Dermis microvascular lymphatic vessel endothelial cell (primary cell): ENCODE measurements at places on chromosomes 13 and 19.

GRCh38 chr19:45417151-45417550 is 6.6 kb downstream of the ERCC1 start:
- DNase-seq: no peak

DNA sequence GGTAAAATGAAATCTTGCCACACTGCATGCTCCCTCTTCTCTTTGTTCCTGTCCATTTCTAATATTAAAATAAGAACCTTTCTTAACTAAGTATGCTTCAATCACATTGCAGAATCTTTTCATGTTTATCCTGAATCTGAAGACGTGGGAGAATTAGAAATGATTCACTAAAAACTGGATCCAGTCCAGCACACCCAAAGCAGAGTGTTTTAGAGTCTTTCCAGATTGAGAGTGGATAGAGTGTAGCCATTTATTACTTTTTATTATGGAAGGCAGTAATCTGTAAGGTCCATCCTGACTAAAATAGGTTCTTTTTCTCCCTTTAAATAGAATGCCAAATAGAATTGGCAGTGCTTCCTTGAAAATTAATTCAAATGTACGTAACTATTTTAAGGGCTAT is 453.5 kb downstream of the TDRD3 start:
- DNase-seq: no peak

GRCh38 chr13:45928843-45929242 is 77.3 kb upstream of the SIAH3 start:
- DNase-seq: peak; percentile 34

GRCh38 chr13:24670174-24670573 is 10.0 kb upstream of the ATP12A start:
- DNase-seq: no peak

DNA sequence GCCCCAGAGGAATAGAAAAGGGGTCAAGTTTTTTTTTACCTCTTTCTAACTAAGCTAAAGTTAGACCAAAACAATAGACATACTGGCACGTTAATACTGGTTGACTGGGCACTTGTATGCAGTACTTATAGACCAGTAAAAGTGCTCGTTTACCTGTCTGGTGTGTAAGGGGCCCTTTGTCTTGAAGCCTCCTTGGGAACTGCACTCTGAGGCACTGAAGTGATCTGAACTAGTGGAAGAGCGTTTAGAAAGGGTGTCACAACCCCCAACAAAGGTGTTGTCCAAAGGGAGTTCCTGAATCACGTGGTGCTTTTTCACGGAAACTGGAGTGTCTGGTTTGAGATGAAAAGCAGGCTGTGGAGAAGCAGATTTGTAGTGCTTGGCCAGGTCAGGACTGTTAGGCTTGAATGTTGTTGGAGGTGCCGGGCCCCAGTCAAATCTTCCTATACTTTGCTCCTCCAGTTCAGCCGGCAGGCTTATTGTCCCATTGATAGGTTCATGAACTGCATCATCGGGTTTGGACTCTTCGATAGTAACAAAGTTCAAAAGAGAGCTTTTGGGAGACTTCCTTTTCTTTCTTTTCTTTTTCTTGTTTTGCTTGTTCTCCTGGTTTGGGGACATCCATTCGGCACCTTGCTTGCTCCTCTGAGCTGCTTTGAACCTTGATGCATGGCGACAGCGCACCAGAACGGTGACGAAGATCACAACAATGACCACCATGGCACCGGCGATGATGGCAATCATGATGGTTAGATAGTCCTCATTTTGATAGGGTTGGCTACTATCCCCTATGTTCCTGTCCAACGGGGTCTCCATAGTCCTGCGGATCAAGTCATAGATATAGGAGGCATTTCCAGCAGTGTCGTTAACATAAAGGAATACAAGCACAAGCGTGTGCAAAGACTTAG is 4.6 kb downstream of the PCDH9 start:
- DNase-seq: no peak

- DNase-seq: no peak
Measured at GRCh38 chr13:85755123-85755522, 44.1 kb downstream of the SLITRK6 start.
